ENCODE measurements at places on chromosomes 3 and 15.

- no peak for DNase-seq
Measured at GRCh38 chr3:152779653-152780052, 55.3 kb upstream of the P2RY1 start.

DNA sequence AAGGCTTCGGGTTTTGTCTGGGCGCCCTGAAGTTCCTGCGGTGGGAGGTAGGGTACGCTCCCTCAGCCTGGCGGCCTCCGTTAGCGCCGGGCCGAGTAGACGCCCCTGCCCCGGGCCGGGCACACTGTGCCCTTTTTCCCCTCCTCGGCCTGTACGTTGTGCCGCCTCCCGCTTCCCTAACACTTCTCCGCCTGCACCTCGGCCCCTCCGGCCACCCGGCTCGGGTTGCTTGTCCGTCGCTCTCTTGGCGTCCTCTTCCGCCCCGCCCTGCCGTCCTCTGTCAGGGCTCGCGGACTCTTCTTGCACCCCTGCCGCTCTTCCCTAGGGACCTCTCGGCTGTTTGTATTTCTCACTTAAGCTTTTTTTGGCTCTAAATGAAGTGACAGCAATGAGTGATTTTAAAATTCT lies 384 bp downstream of the KNL1 start:
- peak; percentile 36 for DNase-seq

DNA sequence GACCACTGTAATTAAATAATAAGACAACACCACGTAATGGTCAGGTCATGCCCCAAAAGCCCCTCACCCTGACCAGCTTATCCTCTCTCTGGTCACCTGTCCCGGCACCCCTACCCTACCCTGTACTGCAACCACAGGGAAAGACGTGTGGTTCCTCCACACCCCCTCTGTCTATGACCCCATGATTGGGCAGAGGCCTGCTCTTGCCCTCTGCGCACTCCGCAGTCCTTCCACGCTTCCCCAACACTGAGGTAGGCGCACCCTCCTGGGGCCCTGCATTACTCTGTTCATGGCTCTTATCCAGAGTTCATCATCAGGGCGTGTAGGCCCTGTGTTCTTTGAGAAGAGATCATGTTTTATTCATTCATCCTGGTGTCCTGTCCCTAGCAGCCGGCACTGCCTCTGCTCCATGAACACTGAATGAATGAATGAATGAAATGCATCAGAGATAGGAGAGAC lies 33.8 kb downstream of the MGLL start:
- DNase-seq: no peak

GRCh38 chr3:110743202-110743601 lies 328.4 kb upstream of the NECTIN3 start:
- DNase-seq: peak; percentile 38

DNA sequence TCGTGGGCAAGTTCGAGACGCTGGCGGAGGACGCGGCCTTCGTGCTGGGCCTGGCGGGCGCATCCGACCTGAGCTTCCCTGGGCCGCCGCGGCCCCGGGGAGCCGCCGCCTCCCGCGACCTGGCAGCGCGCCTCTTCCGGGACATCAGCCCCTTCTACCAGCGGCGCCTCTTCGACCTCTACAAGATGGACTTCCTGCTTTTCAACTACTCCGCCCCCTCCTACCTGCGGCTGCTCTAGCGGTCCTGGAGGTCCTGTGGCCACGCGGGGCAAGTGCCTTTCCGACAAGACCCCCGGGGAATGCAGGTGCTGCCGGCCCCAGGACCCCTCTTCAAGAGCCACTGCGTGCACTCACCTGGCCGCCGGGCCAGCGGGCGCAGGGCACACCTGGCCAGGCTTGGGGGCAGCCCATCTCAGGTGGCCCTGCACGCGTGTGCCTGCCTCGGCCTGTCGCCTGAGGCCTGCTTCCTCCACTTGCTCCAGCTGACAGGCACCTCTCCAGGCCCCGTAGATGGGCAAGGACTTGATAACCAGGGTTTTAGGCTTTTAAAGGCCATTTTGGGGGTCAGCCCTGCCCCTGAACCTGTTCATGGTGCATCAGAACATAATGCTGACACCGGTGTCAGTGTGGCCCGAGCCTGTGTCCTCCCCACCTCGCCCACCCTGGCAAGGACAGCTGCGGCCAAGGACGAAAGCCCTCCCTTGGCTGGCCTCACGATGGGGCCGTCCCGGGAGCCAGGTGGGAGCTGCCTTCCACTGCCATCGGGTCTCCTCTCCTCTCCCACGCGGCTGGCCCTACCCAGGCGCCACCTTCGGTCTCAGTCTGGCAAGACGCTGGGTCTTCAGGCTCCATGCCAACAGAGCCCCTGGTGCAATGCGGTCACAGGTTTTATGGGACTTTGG lies 16.1 kb downstream of the C3orf22 start:
- DNase-seq: no peak

Measured in NCI-H774 (cell line).